ENCODE measurements at places on chromosomes 16 and 17.

DNA sequence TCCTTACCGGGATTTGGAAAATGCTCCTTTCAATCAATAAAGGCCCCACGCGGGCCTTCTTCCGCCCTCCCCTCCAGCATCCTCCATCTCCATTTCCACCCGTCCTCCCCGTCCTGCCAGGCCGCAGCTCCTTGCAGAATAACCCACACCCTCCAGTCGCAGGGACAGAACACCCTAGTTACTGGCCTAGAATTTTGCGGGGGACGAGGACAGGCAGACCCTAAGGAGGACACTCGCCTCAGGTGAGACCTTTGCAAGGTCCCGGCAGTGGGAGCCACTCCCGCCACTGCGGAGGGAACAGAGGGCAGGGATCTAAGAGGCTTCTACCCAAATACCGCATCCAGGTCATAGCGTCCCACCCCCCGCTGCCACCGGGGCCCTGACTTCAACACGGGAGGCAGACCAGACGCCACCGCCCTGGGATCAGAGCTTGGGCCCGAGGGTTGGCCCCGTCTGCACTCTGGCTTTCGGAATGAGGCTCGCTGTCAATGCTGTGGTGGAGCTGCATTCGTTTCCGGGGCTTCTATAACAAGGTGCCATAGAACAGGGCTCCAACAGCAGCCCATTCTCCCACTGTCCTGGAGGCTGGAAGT lies 26.8 kb downstream of the SLC25A10 start:
- DNase-seq, result no peak

DNA sequence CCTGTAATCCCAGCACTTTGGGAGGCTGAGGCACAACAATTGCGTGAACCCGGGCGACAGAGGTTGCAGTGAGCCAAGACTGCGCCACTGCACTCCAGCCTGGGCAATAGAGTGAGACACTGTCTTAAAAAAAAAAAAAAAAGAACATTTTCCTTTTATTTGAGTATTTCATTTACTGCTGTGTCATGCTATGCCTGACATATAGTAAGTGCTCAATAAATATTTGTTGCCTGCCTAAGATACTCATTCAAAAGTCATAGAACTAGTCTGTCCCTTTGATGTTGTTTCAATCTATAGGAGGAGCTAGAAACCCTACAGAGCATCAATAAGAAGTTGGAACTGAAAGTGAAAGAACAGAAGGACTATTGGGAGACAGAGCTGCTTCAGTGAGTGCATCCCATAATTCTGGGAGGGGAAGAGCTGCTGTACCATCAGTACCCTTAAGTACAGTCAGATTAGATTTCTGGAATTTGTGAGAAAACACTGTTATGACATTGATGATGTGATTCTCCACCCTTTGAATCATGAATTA lies 20.0 kb downstream of the CALCOCO2 start:
- DNase-seq, result no peak

- no peak for DNase-seq
Measured at GRCh38 chr16:50371936-50372595, 3.3 kb upstream of the BRD7 start.

DNA sequence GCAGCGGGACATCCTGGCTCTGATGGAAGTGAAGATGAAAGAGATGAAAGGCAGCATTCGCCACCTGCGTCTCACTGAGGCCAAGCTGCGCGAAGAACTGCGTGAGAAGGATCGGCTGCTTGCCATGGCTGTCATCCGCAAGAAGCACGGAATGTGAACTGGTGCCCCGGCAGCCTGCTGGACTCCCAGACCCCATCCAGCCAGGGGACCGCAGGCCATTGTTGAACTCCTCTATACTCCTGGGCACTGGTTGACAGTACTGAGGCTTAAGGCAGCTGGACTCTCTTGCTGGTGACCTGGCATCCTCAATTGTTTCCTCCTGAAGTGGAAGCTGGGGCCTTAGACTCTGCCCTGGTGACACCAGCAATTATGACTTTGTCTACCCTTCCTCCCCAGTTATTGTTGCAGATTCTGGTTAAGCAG lies 1.2 kb downstream of the THAP11 start:
- no peak for DNase-seq

DNA sequence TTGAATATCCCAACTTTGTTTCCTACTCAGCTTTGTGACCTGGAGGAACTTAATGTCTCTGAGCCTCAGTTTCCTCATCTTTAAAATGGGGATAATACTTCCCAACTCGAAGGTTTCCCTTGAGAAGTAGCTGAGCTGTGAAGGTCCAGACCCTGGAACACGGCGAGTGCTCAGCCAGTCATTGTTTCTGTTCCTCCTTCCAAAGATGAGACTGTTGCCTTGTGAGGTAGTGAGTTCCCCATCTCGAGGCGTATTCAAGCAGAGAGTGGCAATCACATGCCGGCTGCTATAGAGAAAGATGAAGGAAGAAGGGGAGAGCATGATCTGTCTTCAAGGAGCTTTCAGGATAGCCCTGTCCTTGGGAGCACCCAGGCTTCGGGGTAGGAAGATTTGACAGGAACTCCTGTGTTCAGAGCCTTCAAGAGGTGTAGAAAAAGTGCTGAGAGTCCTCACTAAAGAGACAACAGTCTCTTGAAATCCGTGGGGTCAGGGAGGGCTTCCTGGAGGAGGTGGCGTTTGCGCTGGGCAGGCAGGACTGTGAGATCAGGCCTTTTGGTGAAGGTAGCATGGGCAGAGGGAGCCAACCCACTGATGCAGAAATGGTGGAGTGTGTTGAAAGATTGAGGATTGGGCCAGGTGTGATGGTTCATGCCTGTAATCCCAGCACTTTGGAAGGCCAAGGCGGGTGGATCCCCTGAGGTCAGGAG lies 27.2 kb downstream of the SPNS2 start:
- no peak for DNase-seq

DNA sequence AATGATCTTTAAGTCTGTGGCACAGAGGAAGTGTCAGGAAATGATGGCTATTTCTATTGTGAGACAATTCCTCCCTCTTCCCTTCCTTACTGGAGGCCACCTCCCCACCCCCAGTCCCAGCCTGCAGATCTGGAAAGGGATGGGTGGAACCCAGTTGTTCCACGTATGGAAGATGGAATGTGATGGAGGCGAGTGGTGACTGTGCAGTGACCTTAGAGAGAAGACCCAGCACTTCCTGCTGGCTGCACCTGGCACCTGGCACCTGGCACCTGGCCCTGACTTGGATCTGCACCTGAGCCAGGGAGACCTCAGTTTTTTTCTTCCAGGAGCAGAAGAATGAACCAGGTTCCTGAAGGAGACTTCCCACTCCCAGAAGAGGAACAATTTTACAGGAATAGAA lies 33.0 kb upstream of the TMC5 start:
- no peak for DNase-seq

DNA sequence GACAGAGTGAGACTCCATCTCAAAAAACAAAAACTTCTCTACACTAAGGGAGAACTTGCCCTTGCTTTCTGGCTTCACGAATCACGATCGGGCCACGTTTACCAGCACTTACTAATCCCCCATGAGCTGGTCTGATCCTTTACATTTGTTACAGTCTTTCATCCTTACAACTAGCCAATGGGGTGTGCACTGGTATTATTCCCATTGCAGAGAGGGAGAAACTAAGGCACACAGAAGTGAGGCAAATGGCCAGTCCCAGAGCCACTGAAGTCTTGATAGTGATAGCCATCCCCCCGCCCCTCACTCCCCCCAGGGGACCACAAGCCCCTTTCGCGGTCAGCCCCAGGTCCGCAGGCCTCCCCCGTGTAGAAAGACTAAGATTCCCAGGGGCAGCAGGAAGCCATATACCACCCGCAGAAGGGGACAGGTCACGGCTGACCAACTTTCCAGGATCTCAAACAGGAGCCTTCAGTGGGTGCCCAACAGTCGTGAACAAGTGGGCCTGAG lies 868 bp downstream of the NATD1 start:
- DNase-seq, result no peak

GRCh38 chr17:79576333-79576732 lies 34.5 kb downstream of the RBFOX3 start:
- no peak for DNase-seq

GRCh38 chr17:16304830-16305229 lies 48.4 kb downstream of the CENPV start:
- no peak for DNase-seq

DNA sequence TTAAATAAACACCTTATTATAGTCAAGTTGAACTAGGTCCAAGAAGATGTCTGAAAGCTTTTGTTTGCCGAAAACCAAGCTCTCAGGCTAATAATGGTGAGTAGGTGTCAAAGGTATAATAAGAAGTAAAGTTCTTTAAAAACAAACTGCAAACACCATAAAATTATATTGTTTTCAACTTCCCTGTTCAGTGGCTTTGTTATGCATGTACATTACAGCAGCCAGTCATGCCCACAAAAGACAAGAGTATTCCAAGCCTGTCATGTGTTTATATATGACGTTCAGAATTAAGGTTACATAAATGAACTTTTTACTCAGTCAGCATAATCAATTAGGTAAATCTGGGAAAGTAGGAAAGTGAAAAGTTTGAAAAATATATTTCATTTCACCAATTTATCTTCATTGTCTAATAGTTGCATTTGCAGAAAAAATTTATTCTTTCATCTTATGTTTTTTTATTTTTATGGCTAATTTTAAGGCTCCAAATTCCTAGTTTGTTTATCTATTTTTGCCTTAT lies 928.7 kb upstream of the SOX9 start:
- DNase-seq, result no peak

- peak; percentile 49 for DNase-seq
Measured at GRCh38 chr16:88534638-88535190, 35.5 kb upstream of the ZC3H18 start.

- no peak for DNase-seq
Measured at GRCh38 chr17:8949061-8949661, 16.3 kb downstream of the PIK3R5 start.

DNA sequence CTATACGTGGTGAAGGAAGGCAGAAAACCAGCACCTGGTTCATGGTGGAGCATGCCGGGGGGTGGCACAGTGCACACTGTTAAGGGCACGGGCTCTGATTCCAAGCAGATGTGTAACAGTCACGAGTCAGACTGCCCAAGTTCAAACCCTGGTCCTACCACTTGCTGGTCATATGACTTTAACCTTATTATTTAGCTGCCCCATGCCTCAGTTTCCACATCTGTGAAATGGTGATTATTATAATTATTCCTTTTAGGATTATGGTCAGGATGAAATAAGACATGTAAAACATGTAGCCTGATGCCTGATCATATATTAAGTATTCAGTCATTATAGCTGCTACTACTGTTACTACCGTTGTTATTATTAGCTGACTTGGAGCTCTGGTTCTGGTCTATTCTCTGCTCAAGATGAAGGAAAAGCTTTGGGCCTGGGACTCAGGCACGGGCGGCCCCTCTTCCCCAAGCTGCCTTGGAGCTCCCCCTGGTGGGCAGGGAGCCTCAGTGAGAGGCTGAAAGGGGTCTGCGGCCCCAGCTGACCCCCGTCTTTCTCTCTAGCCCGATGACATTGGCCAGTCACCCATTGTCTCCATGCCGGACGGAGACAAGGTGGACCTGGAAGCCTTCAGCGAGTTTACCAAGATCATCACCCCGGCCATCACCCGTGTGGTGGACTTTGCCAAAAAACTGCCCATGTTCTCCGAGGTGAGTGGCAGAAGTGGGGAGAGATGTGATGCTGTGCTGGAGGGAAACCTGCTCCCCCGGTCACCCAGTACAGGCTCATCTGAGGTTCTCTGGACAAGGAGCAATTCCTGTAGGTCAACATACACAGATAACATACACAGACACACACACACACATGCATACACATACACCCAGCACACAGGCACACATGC lies 14.0 kb downstream of the NR1D1 start:
- peak; percentile 73 for DNase-seq

- DNase-seq, result no peak
Measured at GRCh38 chr17:56177361-56177760, 24.1 kb downstream of the ANKFN1 start.

DNA sequence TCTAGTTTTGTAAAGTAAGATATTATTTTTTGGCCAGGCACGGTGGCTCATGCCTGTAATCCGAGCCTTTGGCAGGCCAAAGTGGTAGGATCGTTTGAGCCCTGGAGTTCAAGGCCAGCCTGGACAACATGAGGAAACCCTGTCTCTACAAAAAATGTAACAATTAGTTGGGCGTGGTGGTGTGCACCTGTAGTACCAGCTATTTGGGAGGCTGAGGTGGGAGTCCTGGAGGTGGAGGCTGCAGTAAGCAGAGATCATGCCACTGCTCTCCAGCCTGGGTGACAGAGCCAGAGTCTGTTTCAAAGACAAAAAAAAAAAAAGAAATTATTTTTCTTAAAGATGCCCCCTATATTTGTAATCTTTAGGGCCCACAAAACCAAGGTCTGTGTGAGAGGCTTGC lies 16.0 kb upstream of the RHOT1 start:
- DNase-seq, result no peak

DNA sequence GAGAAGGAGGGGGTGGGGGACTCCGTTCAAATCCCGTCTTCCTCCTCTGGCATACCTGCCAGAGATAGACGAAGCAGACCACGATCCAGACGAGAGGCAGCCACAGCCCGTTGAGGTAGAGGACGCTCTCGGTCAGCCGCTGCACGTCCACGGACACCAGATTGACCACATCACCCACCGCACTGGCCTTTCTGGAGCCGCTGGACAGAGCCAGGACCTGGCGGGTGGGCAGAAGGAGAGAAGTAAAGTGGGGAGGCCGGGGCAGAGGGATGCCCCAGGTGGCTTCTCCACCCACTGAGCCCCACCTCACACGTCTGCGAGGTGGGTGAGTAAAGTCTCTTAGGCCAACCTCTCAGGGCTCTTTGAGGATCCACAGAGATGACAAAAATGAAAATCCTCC lies 25.3 kb downstream of the ABCC6 start:
- no peak for DNase-seq

DNA sequence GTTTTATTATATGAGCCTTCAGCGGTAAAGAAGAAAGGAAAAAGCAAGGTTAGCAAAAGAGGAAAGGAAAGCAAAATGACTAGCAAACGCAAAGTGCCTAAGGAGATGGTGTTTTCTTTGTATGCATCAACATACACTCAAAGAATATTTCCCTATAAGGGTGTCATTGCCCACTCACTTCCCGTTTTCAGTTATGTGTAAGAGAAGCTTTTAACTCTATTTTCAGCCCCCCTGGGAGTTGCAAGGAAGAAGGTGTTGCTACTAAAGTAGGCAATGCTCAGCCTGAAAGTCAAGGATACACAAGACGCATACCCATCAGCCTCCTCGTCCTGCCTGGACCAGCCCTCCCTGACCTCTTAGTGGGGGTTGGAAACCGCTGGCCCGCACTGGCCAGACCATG lies 267.7 kb upstream of the ZFHX3 start:
- DNase-seq, result no peak

GRCh38 chr16:71337631-71338030 lies 20.9 kb upstream of the CALB2 start:
- DNase-seq, result no peak

GRCh38 chr17:83175119-83175821 lies 95.9 kb downstream of the METRNL start:
- no peak for DNase-seq

GRCh38 chr16:2150418-2151187 lies 2.2 kb downstream of the RAB26 start:
- DNase-seq, result no peak

Data from heart right ventricle (tissue), 16 donors.